T-helper 22 cell (primary cell): ENCODE measurements at places on chromosomes 11 and 22.

DNA sequence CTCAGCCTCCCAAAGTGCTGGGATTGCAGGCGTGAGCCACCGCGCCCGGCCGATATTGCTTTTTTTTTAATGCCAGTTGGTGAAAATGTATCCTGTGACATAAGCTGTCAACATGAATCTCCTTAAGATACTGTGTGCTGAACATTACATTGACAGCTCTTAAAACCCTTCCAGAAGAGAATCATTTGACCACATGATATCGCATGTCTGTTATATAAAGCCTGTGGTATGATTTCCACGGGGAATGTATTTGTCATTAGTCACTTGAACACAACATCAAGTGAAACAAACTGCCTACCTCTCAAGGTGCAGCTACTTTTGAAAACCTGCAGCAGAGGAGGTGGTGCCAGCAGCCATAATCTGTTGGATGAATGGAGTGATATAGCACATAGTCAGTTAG is 67.0 kb downstream of the BCL2L13 start:
- no peak for DNase-seq

GRCh38 chr11:10932976-10933375 is 75.1 kb upstream of the ZBED5 start:
- no peak for DNase-seq

DNA sequence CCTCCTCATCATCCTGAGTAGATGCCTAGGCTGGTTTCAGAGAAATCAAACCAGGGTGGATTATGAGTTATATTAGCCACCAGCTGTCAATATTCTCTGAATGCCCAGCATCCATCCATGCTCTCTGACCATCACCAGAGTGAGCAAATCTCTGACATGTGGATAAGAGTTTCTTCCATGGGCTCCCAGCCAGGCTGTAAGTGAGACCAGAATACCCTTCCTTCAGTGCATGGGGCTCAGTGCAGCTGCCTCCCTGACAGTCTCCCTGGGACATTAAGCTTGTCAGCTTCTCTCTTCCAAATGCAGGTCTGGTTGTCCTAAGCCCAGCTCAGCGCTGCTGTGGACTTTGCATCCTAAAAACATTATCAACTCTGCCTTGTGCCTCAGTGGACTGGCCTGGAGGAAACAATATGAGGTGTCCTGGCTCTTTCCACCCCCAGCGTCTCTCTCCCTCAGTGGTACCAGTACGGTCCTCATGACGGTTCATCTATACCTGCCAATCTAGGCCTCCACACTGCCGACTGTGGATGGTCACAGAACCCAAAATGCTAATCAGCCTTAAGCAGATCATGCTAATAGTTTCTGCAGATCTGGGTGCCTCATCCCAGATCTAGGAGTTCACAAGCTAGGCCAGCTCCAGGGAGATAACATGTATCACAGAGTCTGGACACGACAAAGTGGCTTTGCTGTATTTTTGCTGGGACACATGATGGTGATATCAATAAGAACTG is 41.6 kb upstream of the PRAME start:
- DNase-seq = no peak

GRCh38 chr11:8294251-8294935 is 30.7 kb upstream of the LMO1 start:
- no peak for DNase-seq

DNA sequence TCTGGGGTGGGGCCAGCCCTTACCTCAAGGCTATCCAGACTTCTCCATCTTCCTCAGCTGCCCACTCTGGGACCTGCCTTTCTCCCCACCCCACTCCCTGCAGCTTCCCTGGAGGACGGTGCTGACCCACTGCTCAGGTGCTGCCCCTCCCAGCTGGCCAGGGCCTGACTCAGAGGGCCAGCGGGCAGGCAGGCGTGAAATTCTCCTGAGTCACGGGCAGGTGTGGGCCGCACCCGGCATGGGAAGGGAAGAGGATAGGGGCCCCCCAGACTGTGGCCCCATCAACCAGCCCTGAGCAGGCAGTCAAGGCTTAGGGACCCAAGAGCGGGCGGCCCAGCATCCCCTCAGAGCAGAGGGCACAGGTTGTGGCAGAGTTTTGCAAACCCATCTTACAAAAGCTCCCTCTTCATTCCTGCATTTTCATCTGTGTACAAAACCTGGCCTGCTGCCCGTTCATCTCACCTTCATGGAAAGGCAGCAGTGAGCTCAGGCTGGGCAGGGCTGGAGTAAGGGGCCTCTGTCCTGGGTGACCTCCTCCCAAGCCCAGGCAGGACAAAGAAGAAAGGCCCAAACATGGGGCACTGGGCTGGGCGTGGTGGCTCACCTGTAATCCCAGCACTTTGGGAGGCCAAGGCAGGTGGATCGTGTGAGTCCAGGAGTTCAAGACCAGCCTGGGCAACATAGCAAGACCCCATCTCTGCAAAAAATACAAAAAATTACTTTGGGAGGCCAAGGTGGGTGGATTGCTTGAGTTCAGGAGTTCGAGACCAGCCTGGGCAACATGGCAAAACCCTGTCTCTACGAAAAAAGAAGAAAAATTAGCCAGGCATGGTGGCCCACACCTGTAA is 6.1 kb downstream of the RHOD start:
- no peak for DNase-seq

- DNase-seq = no peak
Measured at GRCh38 chr22:49724030-49724892, 103.4 kb downstream of the BRD1 start.

GRCh38 chr22:38165922-38166593 is 15.6 kb downstream of the PLA2G6 start:
- no peak for DNase-seq

GRCh38 chr11:14506532-14506931 is 6.9 kb upstream of the COPB1 start:
- no peak for DNase-seq

DNA sequence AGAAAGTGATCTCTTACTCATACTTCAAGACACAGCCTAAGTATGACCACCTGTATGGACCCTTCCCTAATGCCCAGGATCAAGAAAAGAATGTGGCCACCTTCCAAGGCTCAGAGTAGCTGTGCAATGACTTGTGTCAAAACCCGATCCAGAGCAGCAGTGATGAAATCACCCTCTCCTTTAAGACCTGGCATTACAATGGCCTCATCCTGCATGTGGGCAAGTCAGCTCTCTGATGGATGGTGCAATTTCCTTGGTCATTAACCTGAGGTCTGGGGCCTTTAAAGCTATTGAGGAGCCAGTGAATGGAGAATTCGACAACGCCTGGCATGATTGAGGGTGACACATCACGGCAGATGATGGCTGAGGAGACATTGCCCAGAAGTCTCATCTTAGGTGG is 9.1 kb upstream of the TUBA8 start:
- no peak for DNase-seq

DNA sequence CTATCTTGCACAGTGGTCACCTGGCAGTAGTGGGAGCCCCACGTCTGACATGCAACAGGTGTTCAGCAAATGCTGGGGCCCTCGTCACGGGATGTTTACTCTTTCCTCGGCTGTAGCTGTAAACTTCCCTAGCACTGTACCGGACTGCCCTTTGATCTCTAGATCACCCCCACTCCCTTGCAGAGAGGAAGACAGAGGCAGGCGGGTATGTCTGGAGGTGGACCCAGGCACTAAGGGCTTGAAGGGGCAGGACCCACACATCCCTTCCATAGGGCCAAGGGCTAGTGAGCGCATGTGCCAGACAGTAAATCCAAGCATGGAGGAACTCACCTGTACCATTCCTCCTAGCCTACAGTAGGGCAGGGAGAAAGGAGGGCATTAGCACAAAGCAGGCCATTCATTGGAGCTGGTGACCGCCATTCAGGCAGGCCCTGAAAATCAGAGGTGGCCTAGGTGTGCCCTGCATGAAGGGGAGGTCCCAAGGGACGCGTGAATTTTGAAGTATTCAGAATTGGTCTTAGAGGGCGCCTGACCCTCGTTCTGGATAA is 1.9 kb upstream of the SMTN start:
- no peak for DNase-seq

DNA sequence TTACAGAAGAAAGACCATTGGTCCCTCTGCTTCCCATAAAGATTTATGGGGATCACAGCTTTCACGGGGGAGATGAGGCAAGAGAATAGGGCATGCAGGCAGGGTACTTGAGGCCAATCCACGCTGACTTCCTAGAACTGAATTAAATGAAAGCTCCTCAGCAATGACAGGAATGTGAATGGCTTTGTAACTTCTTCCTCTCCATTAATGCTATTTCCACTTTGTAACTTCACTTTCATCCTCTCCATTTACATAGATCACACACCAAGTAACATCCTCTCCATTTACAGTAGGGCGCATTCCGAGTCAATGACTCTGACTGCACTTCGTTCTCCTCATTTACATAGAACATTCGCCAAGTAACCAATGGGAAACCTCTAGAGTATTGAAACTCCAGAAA is 89.8 kb downstream of the PIWIL4 start:
- no peak for DNase-seq

GRCh38 chr11:115886422-115886733 is 382.2 kb upstream of the CADM1 start:
- DNase-seq = no peak

GRCh38 chr11:66016793-66017177 is 5.0 kb downstream of the CST6 start:
- no peak for DNase-seq

GRCh38 chr11:73833067-73833466 is 43.6 kb downstream of the COA4 start:
- DNase-seq = no peak

- DNase-seq = no peak
Measured at GRCh38 chr11:10637731-10638151, 55.8 kb downstream of the IRAG1 start.

DNA sequence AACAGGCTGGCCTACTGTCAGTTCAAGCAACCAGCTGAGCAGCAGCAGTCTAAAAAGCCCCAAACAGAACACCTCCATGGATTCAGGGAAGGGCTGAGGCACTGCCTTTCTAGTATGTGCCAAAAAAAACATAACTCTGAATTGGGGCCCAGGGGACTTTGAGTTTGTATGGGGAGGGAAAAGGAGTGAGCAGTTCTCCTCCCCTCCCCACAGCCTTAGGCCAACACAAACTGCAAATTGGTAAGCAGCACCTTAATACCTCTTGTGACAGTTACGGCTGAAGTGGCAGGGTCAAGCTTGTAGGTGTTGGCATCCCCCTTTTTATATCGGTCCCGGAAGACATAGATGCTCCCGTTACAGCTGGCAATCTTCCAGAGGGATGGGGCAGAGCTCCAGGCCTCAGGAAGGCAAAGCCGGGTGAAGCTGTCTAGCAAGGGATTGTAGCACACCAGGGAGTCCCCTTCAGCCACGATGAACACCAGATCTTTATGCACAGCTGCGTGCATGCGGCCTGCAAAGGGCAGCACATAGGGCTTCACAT is 6.0 kb downstream of the KBTBD4 start:
- DNase-seq = no peak

- DNase-seq = no peak
Measured at GRCh38 chr11:121367844-121368225, 75.3 kb downstream of the SC5D start.

DNA sequence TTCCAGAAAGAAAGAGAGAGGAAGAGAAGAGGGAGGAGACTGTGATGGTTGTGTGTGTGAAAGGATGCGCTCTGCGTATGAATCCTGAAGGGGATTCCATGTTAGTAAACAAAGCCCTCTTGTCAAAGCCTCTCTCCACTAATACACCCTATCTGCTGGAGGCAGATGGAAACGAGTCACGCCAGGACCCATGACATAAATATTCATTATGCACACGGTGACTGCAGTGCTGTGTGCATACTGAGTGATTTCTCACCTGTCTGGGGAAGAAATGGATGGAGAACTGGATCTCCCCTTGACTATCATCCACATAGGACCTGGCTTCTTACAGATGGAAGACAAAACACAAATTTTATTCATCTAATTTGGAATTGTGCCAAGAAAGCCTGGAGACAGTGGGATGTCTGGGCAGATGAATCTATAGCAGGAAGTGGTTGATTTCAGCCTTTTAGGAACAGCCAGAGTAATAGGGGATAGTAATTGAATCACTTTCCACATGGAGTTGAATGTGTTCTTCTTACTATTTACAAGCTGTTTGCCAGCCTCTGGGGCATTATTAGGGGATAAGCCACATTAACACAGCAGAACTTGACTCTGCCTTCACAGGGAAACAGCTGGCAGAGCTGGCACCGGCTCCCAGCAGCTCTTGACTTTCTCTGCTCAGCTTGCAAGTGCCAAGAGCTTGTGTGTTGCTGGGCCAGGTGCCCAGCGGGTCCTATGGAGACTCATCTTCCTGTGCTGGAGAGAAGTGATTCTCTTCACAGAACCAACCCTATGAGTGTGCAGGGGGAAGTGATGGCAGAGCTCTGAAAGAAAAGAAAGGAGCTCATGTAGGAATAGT is 9.0 kb downstream of the MTNR1B start:
- DNase-seq = no peak

- no peak for DNase-seq
Measured at GRCh38 chr22:33314316-33314715, 256.1 kb upstream of the SYN3 start.

- DNase-seq = no peak
Measured at GRCh38 chr11:92329646-92330045, 105.0 kb downstream of the FAT3 start.

DNA sequence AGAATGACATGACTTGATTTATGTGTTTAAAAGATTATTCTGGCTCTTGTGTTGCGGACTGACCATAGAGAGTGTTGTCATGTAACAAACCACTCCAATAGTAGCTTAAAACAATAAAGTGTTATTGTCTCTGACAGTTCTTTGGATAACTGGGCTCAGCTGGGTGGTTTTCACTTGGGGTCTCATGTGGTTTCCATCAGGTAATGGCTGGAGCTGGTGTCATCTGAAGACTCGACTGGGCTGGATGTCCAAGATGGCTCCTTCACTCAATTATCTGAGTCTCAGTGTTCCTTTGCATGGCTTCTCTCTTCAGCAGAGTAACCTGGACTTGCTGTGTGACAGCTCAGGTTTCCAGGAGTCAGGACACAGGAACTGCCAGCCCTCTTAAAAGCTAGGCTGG is 104.3 kb upstream of the NNMT start:
- no peak for DNase-seq

DNA sequence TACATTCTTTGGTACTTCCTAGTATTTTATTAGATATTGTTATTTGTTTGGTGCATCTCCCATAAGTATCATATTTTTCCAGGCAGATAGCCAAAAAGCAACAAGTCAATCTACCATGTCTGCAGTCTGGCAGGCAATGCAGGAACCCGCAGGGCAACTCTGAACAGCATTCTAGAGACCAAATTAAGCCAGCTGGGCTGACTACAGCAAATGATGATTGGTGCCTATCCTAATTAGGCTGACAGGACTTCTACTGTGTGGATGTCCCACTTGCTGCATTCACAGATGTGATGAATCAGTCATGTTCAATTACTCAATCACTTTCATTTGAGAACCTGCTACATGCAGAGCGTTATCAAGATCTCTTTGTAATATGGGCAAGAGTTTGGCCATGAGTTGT is 40.3 kb upstream of the AMOTL1 start:
- no peak for DNase-seq

GRCh38 chr11:67289651-67290479 is 762 bp downstream of the ANKRD13D start:
- no peak for DNase-seq
